CD4-positive, alpha-beta T cell treated with Interleukin-10 for 1 hour (primary cell): ENCODE measurements at places on chromosomes 2 and 18.

DNA sequence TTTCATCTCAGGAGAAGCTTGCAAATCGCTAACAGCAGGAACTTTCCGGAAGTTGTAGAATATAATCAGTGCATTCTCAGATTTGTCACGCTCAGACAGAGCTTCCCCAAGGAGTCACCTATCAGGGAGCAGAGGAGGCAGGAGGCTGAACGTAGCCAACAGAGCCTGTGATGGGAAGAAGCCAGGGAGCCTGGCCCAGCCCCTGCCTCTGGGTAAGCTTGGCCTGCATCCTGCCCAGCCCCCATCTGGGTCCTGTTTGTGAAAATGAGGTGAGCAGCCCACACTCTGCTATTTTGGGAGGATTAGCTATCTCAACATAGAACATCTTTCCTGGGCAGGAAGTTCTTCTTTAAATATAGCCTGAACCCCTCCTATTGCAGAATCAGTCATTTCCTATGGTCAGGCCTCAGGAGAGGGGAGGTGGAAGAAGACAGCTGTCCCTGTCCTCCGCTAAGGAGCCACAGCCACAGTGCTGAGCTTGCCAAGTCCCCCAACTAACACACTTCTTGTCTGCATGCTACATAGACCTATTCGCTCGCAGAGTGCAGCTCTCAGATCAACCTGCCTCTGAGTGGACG lies 19.2 kb upstream of the PKDCC start:
- no peak for DNase-seq

GRCh38 chr2:126707191-126707590 lies 51.2 kb downstream of the GYPC start:
- no peak for DNase-seq

- no peak for DNase-seq
These were observed 864.0 kb upstream of the FSHR start for GRCh38 chr2:50018292-50018691.

DNA sequence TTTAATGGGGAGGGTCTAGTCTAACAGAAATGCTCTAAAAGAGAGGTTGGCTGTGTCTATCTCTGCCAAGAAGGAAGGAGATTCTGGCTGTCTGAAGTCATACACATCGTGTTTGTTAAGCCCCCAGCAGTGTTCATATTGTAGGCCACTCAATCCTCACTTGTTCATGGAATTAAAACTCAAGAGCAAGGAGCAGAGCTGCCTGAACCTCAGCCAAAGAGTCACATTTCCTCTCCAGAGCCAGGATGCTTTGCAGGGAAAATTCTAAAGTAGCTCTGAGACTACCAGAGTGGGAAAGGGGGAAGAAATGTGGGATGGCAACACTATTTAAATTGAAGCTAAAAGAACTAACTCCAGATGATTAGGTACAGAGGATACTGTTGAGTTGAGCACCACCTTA lies 190.7 kb upstream of the CXCR4 start:
- DNase-seq = no peak

DNA sequence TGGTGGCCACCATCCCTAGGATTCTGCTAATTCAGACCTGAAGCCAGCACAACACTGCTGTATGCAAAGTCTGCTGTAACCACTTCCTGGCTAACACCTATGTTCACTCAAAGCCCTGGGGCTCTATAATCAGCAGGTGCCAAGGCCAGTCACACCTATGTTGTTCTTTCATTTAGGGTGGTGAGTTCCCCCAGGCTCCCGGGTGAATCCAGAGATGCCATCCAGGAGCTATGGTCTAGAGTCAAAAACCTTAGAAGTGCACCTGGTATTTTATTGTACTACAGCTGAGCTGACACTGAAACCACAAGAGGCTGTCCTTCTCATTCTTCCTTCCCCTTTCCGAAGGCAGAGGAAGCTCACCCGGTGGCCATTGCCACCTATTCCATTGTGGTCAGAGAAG lies 46.2 kb upstream of the CCDC141 start:
- DNase-seq = peak; percentile 34

GRCh38 chr18:76687304-76687962 lies 134.9 kb upstream of the ZNF236 start:
- peak; percentile 13 for DNase-seq

- no peak for DNase-seq
These were observed 78.7 kb upstream of the PNPT1 start for GRCh38 chr2:55772109-55772980.

DNA sequence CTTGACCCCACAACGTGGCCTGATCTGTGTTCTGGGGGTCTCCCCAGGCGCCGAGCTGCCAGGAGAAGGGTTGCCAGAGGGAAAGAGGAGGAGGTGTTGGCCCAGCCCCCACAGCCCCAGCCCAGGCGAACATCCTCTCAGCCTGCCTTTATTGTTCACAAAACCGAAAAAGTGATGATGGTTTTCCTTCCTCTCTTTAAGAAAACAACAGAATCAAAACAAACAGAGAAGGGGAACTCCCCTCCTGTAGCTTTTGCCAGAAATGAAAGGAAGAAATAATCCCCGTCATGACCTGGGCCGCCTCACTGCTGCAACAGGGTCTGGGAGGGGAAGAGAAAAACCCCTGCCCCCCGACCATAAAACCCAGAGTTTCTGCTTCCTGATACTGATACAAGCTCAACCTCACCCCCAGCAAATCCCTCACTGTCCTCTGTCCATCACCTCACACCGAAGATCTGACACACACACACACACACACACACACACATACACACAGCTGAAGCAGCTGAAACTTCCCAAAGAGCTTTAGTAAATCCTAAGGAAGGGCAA lies 52.0 kb downstream of the ZFP36L2 start:
- peak; percentile 90 for DNase-seq

- peak; percentile 81 for DNase-seq
These were observed 60.0 kb downstream of the ZEB2 start for GRCh38 chr2:144459937-144460336.

GRCh38 chr18:31526374-31526773 lies 28.4 kb downstream of the DSG2 start:
- DNase-seq = no peak

- DNase-seq = no peak
These were observed 13.6 kb downstream of the UPP2 start for GRCh38 chr2:158115202-158115767.

- no peak for DNase-seq
These were observed 30.1 kb upstream of the DYNC2LI1 start for GRCh38 chr2:43743706-43744105.

DNA sequence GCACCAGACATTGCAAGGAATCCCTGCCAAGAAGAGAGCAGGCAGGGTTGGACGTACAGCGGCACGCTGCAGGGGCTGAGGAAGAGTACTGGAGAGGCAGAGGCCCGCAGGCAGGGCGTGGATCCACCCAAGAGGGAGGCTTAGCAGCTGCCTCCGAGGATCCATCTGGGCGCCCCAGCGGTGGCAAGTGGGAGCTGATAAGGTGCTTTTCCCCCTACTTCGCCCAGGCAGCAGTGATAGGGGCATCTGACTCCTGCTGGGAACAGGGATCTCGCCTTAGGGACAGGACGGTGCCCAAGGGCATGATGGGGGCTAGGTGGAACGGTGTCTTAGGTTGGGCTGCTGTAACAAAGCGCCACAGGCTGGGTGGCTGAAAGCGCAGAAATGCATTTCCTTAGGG lies 67.4 kb upstream of the HS6ST1 start:
- no peak for DNase-seq

GRCh38 chr2:134268265-134268664 lies 14.4 kb downstream of the MGAT5 start:
- no peak for DNase-seq

DNA sequence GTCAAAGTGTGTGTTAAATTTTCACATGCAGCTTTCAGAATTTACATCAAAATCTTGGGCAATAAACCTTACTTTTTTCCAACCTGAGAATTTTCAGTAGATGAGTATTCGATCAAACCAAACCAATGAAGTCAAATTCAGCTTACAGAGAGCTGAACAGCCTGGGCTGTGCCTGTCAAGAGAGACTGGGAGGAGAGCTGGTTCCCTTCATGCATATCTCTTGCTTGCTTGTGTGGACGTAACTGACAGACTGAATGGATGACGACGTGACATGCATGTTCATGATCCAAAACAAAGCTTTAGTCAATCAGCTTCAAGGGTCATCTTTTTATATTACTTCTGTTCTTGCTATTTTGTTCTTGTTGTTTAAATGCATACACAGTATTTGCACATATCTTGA lies 145.2 kb downstream of the GALNT3 start:
- no peak for DNase-seq

DNA sequence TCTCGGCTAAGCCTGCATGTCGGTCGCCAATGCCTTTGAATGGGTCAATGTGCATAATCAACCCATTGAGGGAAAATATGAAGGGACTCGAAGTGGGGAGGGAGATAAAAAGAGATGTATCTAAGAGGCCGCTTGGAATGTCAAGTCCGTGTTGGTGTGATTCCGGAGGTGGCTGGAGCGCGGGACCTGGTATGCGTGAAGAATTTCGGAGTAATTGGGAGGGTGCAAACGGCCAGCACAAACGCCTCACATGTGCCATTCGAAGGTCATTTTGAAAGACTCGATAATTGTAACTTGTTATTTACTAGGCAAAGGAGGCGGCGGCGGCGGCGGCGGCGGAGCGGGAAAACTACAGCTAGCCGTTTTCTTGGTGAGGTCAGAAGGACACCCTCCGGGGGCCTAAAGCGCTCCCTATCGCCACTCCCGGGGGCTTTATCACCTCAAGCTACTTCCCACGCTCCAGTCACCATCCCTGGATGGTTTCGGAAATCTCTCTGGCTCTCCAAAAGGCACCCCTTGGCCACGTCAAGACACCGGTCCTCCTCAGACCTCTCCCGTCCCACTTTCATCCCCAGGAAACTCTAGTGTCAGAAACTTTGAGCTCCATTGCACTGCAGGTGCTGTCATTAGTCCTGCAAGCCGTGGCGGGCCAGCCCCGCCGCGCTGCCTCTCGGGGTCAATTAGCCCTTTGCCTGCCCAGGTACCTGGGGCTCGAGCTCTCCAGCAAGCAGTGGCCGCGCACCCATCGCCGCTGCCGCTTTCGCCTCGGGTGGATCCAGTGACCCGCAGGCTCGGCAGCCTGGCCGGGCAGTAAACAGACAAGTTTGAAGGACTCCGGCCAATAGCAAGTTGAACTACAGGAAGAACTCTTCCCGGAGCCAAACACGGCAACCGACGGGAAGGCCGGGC lies 1.5 kb downstream of the ERBB4 start:
- no peak for DNase-seq

- no peak for DNase-seq
These were observed 298.1 kb downstream of the TGIF1 start for GRCh38 chr18:3748086-3748485.

- no peak for DNase-seq
These were observed 511 bp upstream of the TP53I3 start for GRCh38 chr2:24085200-24085489.
